ENCODE measurements at places on chromosomes 5 and 9. TPM values are rescaled to one million over a fixed set of nuclear protein-coding genes. Genes with fewer than 3 reads are reported as not detected.

LHX3 gene
- not detected for total RNA-seq

GRCh38 chr9:86854898-86855523 lies 92.3 kb downstream of the GAS1 start:
- DNase-seq, result no peak

DNA sequence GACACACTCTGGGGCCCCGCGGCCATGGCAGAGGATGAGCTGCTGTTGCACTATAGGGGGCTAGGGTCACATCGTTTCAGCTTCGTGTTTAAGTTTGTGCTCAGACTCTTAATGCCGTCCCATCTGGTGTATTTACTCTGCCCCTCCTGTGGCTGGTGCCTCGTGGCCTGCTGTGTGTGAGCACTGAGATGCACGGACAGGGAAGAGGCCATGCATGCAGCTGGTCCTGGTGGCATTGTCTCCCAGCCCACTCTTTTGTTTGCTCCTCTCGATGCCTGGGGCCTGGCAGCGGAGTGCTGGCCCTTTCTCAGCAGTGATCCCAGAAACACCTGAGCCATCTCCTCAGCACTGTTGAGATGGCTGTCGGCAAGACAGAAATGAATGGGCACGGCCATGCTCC lies 30.0 kb upstream of the PHF2 start:
- DNase-seq, result no peak

- DNase-seq, result no peak
Measured at GRCh38 chr9:116270546-116270945, 117.0 kb downstream of the PAPPA start.

DNA sequence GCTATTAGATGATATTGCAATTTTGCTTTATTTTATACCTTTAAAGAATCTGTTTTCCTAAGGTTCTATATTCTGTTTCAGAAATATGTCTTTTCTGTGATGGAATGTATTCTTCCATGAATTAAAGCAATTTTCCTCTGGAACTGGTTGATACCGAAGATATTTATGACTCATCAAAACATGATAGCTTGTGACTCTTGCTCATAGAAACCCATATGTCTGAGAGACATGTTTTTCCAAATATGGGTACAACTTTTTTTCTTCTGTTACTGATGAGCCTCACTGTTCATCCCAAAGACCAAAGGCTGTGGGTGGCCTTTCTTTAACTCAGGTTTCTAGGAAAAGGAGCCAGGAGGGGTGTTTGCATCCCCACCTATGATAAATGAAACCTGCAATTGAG lies 126.1 kb upstream of the PAPPA start:
- DNase-seq, result no peak

CNTNAP3 gene
- total RNA-seq, result not detected

DNA sequence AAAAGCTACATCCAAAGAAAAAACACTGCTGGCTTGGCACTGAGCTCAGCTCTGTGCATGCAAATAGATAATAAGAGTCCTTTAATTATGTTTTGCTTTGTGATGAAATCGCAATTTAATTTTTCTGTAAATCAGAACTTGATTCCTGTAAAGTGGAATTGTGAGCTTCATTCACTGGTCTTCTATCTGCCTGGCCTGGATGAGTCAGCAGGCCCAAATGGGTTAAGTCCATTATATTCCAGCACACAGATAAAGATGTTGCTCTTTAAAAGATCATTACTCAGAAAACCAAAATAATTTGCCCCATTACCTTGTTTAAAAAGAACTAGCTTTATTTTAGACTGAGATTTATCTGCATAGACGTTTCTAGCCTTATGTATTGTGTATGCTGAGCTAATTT lies 90.4 kb downstream of the CARTPT start:
- no peak for DNase-seq

- peak; percentile 35 for DNase-seq
Measured at GRCh38 chr5:71587766-71588532, 809 bp downstream of the MCCC2 start.

- DNase-seq, result no peak
Measured at GRCh38 chr5:171438738-171439137, 19.3 kb downstream of the FGF18 start.

FOXD4L3 gene
- not detected for total RNA-seq

JAKMIP2 gene
- total RNA-seq, result 2.6 TPM

DNA sequence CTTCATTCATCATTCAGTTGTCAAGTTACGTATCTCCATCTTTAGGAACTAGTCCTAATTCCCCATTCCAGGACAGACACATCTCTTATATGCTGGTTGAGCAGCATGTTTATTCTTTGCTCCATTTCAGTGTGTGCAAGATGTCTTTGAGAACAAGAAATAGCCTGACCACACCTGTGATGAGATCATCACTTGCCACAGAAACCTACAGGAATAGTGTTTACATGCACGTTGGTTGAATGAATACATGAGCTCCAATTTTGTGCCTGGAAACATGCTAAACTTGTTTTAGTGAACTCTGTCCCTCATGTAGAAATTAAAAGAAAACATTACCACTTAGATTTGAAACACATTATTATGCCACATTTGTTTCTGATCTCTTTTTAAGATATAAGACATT lies 489.1 kb downstream of the CDH18 start:
- DNase-seq, result no peak

GRCh38 chr5:120160124-120160895 lies 303.8 kb upstream of the PRR16 start:
- no peak for DNase-seq

DNA sequence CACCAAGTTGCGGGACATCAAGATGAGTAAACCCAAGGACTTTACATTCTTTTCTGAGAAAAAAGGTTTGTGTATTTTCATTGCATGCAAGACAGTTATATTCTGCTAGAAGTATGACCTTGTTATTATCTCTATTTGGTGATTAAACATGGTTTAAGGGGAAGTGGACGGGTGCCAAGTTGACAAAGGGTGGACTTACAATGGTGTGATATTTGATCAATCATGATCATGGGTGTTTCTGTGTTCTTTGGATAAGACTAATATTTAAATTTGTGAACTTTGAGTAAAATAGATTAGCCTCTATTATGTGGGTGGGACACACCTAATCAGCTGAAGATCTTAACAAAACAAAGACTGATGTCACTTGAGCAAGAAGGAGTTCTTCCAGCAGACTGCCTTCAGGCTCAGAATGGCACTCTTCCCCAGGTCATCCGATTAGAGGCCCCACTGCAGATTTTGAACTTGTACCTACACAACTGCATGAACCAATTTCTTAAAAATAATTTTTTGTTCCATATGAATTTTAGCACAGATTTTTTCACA lies 782.9 kb downstream of the CDH12 start:
- DNase-seq, result no peak

CDO1 gene
- total RNA-seq, result 0.22 TPM

CDX1 gene
- total RNA-seq, result not detected

- DNase-seq, result no peak
Measured at GRCh38 chr9:126053913-126054312, 272.7 kb upstream of the MVB12B start.

DNA sequence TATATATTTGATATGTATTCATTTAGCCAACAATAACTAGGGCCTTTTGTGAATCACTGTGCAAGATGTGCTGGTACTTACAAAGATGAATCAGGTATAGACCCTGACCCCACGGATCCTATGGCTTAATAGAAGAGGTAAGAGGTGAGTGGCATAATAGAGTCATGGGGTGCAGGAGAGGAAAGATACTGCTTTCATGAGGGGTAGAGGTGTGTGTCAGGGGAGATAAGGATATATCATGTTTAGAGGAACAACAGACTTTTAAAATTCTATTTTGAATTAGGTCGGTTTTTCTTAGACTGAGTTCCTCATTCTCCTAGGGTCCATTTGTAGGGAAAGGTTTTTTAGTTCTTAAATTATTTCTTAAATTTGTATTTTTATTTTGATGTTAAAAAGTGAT lies 27.8 kb downstream of the ZCCHC7 start:
- no peak for DNase-seq

DNA sequence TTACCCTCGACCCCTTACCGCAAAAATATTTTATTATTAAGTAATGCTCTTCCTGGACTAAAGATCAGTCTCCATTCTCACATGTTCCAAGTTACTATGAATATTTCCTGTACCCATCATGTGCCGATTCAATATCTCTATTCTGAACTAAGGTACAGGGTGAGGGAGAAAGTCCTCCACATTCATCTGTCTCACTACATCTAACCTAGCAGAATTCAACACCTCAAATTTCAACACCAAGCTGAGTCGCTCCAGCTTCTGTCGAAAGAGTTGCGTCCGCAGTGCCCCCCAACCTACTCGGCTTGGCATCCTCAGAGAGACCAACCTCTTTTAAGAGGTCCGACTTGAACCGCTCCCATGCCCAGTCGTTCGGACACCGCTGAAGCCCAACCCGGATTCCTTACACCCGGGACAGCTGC lies 1.0 kb downstream of the CERT1 start:
- no peak for DNase-seq

RAD1 gene
- total RNA-seq, result 39.2 TPM

DNA sequence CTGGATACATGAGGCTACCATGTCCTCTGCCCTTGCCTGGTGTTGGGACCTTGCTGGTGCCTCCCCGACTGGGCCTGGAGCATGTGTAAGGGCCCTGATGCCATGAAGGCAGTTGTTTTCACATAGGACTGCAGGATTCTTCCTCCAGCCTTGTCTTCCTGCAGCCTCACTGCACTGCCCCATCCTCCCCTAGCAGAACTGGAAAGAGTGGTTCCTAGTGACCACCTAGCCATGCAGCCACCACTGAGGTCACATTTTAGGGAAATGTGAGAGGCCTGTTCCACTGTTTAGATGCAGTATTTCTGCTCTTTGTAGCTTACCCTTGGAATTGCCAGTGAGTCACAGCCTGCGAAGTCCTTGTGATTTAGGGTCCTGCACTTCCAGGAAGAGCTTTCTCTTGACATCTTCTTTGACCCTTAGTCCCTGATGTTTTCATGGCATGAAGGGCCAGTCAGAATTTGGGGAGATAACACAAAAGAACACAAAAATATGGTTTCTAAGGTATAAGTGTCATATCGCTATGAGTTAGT lies 24.2 kb upstream of the TNFAIP8 start:
- no peak for DNase-seq

SLC25A48 gene
- not detected for total RNA-seq

IRX2 gene
- total RNA-seq, result not detected

- no peak for DNase-seq
Measured at GRCh38 chr5:65566505-65566904, 3.4 kb downstream of the PPWD1 start.

HAND1 gene
- total RNA-seq, result not detected

- DNase-seq, result no peak
Measured at GRCh38 chr9:100191264-100191663, 92.2 kb downstream of the INVS start.

SLC46A2 gene
- total RNA-seq, result not detected

GRCh38 chr5:114686356-114686755 lies 324.5 kb downstream of the KCNN2 start:
- DNase-seq, result no peak

DNA sequence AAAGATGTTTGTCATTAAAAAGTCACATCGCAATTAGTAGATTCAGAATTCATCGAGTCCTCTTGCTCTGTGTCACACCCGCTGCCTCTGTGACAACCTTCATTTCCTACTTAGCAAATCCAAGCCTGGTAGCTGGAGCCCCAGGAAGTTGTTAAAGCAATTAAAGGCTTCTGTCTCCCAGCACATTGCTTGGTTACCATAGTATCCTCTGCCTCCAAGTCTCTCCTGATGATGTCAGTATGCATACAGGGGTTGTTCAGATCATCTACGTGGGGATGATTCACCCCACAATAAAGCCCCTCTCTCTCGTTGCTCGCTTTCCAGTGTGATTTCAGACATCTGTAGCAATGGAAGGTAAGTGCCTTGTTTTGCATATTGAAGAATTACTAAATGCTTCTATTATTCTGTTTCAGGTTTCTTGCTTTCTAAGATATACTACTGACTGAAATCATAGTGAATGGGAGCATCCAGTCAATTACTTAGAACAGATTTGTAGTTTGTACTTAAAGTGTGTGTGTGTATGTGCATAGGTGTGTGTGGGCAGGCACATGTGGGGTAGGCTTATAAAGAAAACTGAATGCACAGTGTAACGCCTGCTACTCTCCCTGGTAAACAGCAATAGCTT lies 52.9 kb downstream of the PAM start:
- no peak for DNase-seq

UBLCP1 gene
- 30.6 TPM for total RNA-seq

DNA sequence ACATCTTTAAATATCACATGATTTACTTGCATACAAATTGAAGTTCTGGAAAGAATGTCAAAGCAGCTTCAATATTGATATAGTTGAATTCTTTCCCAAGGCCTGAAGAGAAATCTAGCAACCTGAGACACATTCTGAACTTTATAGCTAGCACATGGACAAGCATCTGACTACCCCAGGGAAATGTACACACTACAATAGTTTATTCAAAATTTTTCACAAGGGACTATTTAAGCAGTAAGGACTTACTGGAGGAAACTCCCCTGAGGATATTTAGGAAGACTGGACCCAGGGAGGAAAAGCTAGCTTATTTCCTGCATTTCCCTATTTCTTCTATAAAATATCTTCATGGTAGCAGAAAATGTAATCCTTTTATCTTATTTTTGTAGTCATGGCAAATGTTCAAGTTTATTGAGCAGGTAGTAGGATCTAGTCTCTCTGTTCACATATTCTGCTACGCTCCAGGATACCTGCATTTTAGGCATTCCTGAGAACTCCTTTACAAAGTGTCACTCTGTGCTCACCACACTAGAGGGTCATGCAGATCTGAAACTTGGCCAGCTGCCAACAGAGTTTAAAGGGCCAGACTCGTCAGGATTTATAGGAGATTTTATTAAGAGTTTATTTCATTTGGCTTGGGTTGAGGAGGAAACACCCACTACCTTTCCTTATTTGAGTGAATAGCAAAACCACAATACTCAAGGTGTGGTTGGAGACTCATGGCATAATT lies 348.4 kb upstream of the FTMT start:
- DNase-seq, result no peak

BRINP1 gene
- total RNA-seq, result not detected

GRCh38 chr5:133400831-133401351 lies 211.4 kb downstream of the FSTL4 start:
- DNase-seq, result no peak

DNA sequence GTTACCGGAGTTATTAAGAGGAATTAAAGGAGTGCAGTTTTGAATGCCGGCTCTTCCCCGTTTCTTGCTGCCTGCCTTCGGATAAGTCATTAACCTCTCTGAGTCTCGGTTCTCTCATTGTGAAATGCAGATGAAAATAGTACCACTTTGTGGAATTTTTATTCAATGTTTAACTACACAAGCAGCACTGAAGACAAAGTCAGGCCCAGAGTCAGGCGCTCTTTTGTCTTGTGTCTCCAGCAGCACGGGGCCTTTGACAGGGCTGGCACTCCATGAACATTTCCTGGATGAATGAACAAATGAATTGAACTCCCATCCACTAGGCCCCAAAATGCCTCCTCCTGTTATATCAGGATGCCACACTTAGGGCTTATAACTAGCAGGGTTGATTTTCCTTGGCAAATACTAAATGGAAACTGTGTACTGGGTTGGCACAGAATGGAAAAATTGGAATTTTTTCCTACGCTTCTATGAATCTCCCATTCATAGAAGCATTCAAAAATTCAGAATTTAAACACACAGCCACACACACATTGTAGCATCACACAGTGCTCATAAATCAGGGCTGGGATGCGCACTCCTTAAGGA lies 332.8 kb downstream of the MLLT3 start:
- DNase-seq, result no peak

Measured in activated CD8-positive, alpha-beta T cell treated with anti-CD3 and anti-CD28 coated beads for 36 hours (primary cell).